ENCODE measurements at places on chromosomes 4 and X. TPM values are rescaled to one million over a fixed set of nuclear protein-coding genes. Genes with fewer than 3 reads are reported as not detected.

DNA sequence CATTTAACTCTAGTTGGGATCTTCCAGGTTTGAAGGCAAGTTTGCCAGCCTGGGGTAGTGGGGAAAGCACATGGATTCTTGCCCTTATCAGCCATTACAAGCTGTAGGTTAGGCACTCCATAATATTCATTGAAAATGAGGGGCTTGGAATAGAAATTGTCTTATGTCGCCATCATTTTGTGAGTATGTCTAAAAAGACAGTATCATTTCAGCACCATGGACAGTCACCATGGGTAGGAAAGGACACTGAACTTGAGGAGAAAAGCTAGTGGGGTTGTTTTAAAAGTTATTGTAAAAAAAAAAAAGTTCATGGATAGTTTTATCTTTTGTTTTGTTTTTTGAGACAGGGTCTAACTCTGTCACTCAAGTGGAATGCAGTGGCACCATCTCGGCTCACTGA is 356.1 kb downstream of the HNRNPD start:
- no peaks in the 10 kb centered on the region for H3K4me1 ChIP-seq
- no peak overlapping the region for H3K4me3 ChIP-seq
- no peak for DNase-seq
- H3K36me3 ChIP-seq = no peaks in the 10 kb centered on the region
- no peak overlapping the region for H3K27ac ChIP-seq
- no peaks in the 10 kb centered on the region for H3K27me3 ChIP-seq

GRCh38 chr4:13694256-13694655 is 66.7 kb upstream of the BOD1L1 start:
- H3K4me1 ChIP-seq = no peaks in the 10 kb centered on the region
- DNase-seq = no peak
- H3K27me3 ChIP-seq = no peaks in the 10 kb centered on the region

Gene MAGEH1
- 37.3 TPM for total RNA-seq

Gene RTL5
- 17.1 TPM for total RNA-seq

Gene NDNF
- 1.9 TPM for total RNA-seq

Measured in ascending aorta (tissue), 2 donors.